ENCODE measurements at places on chromosomes 13 and 19.
A peak's percentile ranks its signal among the peaks of the same experiment; 100 is the strongest.

DNA sequence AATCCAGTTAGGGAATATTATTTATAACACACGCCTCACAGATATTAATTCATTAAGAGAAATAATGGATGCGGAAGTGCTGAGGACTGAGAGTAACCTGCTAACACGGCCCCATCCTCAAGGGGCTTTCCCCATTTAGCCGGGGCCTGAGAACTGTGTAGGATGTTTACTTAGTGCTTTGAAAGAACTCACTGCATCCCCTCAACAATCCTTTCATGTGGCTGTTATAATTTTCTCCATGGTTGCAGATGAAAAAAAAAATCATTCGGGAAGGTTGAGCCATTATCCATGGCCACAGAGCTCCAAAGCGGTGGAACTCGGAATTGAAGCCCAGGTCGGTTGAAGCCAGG is 98.2 kb downstream of the ING1 start:
- no peak for DNase-seq

GRCh38 chr19:16454351-16454918 is 17.3 kb downstream of the EPS15L1 start:
- DNase-seq: no peak

DNA sequence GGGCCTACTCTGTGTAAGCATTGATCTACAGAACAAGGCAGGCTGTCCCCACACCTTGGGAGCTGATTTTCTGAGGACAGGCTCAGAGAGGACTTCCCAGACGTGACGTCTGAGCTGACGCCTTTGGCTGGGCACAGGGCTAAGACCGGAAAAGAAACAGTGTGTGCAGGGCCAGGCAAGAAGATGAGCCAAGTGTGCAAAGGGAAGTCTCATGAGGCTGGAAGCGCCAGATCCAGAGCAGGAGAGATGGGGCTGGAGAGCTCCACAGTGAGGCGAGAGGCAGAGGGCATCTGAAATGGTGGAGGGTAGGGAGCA is 12.7 kb downstream of the IGLON5 start:
- DNase-seq: no peak

DNA sequence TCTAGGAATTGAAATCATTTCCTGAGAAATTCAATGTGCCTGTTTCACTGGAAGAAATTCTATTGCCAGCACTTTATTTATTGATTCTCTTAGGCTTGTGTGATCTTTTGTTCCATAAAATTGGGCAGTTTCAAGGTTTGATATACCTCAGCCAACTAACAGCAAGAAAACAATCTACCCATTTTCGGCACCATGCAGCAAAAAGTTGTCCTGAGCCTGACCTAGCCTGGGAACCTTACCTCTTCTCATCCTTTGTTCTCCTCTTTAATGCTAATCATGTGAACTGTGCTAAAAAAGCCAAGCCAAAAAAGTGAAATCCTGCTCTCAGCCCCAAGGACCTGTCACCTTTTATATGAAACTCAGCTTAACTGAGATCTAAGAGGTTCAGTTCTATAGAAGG is 477.3 kb downstream of the SUCLA2 start:
- DNase-seq: no peak

GRCh38 chr19:47507012-47507411 is 7.9 kb downstream of the NAPA start:
- peak; percentile 63 for DNase-seq

DNA sequence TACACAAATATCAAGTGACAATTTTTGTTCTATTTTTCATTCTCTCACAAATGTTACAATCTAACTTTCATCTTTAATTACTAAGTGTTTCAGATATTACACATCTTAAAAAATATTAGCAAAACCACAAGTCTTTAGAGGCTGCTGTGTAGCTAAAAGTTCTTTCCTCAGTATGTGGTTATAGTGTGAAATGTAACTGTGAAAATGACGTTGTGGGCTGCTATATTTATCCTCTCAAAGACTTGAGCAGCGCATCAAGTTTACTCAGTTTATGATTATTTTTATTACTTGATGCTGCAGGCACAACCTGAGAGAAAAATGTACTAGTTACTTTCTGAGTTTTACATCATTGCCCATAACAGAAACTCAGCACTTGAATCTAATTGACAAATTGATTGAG is 2860.6 kb upstream of the PCDH20 start:
- DNase-seq: no peak

DNA sequence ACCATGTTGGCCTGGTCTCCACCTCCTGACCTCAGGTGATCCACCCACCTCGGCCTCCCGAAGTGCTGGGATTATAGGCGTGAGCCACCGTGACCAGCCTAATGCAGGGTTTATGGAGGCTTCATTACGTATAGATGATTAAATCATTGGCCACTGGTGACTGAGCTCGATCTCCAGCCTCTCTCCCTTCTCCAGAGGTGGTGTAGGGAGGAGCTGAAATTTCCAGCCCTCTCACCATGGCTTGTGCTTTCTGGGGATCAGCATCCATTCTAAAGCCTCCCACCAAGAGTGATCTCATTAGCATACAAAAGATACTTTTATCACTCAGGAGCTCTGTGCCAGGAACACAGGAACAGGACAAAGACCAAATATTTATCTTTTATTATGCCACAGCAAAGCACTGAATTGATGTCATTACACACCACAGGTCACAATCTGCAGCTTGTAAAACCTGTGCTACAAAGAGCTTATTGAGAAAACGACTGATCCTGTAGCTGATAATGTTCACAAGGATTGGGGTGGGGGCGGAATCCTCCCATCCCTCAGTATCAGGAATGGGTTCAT is 32.4 kb downstream of the RHPN2 start:
- no peak for DNase-seq

- no peak for DNase-seq
Measured at GRCh38 chr13:42378383-42378780, 106.4 kb downstream of the AKAP11 start.

- no peak for DNase-seq
Measured at GRCh38 chr13:109707742-109708617, 78.4 kb downstream of the IRS2 start.

DNA sequence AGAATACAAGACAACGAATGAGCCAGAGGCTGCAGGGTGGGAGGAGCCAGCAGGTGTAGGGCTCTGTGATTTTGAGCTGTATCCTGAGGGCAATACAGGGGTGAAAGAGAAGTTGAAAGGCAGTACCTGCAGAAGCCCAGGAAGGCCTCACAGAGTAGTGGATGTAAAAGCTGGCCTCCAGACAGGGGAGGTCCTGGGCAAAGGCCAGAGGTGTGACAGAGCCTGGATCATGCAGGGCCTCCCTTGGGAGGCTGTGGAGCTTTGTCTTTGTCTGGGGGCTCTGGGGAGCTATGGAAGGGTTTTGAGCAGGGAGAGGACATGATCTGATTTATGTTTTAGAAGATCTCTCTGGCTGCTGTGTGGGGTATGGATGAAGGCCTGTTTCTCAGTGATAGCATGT is 2.7 kb downstream of the MEGF8 start:
- DNase-seq: no peak

Measured in putamen (tissue), 1 donor.